ENCODE measurements at places on chromosomes 3 and 15.

- no peak for DNase-seq
Observed at GRCh38 chr15:33048255-33048654, 146.3 kb downstream of the FMN1 start.

GRCh38 chr15:55270291-55270690 lies 19.3 kb downstream of the RAB27A start:
- DNase-seq = no peak

GRCh38 chr3:171328419-171329082 lies 131.7 kb downstream of the TNIK start:
- DNase-seq = peak; percentile 69

DNA sequence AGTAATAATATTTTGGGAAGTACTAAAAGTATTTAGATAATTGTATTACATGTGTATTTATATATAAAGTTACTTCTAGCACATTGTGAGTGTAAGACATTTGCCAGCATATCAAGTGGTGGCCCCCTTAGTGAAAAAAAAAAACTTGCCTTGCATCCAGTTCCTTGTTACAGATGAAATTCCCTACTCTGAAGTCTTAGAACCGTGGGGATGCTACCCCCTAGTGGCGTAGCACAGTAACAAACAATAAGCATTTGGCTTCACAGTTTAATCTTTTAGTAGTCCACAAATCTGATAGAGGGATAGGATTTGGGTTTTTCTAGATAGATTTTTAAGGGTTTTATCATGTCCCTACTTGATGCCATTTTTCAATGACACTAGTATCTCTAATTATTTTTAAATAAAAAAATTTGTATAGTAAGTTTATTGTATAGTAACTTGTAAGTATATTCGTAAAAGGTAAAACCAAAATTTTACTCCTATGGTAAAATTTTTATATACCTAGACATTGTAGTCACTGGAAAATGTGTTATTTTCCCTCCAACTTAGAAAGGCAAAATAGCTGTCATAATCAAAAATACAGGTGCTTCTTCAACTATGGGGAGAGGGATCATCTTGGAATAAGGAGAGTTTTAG lies 14.3 kb downstream of the SMC4 start:
- peak; percentile 53 for DNase-seq

DNA sequence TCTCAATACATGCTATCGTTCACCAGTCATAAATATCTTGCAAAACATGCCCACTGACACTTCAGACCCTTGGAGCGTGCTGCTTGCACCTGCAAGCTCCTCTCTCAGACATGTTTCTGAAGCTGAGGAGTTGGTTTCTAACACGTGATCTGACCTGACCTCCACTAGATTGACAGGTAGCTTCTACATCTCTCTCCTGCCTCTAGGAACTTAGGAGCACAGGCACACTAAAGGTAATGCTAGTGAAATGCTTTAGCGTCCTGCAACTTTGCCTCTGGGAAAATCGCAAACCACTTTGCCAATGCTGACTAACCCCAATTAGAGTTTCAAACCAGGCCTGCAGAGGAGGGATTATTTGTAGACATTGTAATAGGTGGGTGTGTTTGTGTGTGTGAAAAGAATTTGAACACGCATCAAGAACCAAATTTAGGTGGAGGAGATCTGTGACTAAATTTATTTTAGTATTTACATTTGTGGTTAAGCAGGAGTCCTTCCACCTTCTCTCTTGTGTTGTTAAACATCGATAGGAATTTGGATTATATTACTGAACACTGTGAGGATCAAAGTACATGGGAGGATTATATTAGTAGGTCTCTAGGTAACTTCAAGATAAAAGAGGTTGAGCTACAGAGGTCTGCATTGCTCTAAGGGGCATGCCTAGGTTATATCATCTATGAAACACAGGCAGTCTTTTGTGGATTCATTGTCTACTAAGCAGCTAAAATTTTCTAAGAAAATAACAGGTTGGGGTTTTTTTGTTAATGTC lies 86.7 kb upstream of the ZBED2 start:
- DNase-seq = no peak

DNA sequence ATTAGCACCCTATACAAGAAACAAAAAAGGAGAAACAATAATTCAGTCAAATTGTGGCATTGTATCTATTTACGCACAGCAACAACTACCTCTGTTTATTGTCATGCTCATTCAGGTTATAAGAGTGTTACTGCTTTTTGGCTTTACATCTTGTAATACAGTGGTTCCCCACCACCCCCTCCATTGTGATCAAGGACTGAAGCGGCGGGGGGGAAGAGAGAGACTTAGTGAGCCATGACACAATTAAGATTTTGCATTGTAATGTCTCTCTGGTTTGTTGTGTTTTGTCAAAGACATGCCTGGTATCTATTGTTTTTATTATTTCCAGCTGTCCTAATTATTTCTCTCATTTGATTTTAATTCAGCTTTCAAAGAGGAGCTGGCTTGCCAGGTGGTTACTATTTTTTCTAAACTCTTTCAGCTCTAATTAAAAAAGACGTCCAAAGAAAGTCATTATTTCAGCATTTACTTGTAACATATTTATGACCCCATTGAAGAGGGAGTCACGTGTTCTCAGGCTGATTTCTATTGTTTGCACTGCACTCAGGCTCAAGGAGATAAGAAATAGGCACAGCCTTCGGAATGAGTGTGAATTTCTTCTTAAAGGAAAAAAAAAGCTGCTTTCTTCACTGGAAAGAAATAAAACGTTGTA lies 234.4 kb upstream of the TBL1XR1 start:
- no peak for DNase-seq

DNA sequence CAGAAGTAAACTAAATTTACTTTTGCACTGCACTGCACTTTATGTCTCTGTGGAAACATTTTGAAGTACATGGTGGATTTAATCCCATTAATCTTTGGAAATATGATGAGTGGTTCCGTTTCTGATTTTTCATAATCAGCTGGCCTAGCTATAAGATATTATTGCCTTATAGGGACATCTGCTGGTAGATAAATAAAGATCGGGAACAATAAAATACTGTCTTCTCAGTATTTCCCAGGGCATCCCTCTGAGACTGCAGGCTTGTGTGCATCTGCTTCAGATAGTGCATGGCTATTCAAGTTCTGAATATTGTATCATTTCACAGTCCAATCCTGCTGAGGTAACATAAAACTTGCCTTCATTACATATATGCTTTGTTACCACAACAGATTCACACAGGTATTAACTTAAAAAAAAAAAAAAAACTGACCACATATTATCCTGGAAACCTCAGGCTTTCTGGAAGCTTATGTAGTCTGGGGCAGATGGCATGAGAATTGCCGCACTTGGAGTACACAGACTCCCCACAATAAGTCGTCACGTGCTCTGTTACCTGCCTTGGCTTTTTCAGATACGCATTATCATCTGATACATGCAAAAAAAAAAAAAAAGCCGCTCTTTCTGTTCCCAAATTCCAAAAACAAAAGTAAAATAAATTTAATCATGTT lies 330.8 kb upstream of the AGTR1 start:
- DNase-seq = no peak

- no peak for DNase-seq
Observed at GRCh38 chr15:90862964-90863778, 5.2 kb upstream of the FURIN start.

DNA sequence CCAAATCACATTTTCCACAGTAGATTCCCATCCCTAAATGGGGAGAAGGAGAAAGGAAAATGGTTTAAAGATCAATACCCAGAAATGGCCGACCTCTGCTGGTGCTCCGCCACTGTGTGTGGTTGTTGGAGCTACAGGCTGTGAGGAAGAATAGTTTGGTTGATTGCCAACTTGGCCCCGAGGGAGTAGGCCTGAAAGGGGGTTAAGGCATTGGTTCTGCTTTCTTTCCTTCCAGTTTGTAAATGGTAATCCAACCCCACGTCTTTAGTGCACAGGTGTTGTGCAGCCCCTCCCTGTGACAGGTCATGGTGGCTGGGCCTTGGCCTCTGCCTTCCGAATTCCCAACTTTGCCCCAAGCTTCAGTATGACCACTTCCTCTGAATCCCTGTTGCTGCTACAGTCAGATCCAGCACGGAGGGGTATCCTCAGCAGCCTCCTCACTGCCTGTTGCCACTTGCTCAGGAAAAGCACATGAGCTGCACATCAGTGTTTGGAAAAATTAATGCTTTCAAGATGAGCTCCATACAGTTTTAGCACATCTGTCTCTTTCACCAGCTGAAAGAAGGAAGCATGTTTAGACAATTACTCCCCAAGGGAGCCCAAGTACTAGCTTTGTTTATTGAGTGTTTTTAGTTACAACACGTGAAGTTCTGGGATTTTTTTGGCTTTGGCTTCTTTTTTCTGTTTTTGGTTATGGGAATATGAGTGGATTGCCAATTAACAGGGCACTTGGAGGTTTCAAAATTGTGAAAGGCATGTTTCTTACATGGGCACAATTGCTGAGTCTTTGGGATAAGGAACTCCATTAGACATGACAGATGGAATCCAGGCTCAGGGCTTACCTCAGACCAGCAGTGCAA lies 92.3 kb upstream of the ROPN1 start:
- DNase-seq = peak; percentile 34

GRCh38 chr3:172261054-172261453 lies 187.2 kb downstream of the GHSR start:
- no peak for DNase-seq

- DNase-seq = no peak
Observed at GRCh38 chr3:143885780-143886427, 37.6 kb upstream of the SLC9A9 start.

DNA sequence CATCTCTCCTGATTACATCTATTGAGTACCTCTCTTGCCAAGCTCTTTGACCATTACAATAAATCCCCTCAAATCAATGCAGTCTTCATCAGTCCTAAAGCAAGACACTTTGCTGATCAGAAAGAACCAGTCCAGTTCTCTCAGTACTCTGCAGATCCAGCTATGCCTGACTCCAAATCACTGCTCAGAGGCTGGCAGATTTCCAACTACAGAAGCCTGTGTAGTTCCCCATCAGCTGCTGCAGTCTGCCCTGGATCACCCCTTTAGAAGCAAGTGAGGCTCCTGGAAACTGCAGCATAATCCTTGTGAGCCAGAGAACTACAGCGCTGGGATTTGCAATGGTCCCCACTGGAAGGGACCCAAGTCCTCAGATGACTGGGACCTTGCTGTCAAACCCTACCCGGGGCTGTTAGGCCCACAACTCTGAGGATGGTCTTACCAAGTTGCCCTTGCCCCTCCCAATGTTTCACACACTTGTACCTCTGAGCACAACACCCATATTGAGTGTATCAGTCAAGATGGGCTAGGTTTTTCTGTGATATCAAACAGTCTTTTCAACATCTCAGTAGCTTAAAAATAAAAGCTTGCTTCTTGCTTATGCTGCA lies 81.9 kb upstream of the TOPAZ1 start:
- DNase-seq = no peak

DNA sequence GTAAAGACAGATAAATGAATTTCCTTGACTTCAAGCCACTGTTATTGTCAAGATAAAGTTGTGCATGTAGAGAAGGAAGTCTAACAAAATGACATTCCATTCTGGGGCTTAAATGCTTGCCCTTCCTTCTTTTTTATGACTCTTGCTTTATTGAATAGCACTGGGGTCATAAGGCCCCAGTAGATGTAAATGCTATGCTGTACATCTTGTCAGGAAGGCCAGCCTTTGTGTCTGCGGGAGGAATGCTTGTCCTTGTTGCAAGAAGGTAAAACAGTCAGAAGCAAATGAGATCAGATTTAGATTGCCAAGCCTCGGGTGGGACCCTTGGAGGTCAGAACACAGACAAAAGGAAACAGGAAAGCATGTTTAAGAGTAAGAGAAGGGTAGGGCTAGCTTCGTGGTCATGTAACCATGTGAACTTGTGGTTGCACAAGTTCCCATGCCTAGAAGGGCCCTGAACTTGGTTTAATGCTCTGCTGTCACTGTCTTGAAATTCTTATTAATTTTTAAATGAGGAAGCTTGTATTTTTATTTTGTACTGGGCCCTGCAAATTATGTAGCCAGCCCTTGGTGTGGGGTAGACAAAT lies 81.5 kb downstream of the PPM1L start:
- peak; percentile 26 for DNase-seq

DNA sequence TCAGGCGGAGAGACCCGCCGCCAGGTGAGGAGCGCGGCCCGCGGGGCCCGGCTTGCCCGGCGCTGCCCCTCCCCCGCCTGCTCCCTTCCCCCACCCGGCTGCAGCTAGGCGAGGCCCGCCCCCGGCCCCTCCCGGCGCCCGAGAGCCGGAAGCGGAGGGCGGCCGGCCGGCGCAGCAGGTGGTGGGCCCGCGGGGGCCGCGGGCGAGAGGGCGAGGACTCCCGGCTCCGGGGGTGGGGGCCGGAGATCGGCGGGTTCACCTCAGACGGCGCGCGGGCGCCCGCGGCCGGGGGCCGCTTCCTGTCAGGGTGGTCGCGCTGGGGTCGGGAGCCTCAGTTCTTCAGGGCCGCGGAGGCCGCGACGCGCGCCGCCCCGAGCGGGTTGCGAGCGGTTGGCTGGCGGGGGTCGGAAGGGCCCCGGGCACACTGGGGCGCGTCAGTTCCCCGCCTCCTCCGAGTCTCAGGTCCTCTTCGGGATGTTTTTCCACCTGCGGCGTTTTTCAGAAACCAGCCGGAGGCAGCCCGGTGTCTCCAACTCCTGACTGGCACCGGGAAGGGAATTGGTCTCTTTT lies 395 bp downstream of the ZFAND6 start:
- peak; percentile 45 for DNase-seq
